Fibroblast of skin of right quadriceps (primary cell): ENCODE measurements at places on chromosomes 12 and 14.

DNA sequence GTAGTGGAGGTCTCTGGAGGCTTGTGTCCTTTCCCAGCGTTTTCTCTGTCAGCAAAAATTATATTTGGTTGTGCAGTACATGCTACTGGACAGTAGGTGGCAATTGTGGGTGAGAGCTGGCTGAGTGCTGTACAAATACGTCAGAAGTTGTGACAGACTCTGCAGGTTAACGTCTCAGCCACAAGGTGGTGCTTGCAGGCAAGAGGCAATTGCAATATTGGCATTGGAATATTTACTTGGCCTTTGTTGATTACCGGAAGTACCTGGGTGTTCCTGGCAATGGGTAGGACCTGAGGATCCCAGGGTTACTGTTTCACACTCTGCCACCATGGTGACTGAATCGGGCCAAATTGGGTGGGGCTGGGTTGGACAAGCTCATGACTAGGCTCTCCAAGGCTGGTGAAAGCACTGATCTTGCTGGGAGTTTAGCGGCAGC lies 333.9 kb upstream of the LMO3 start:
- peak; percentile 24 for DNase-seq

GRCh38 chr12:59066445-59066844 lies 146.1 kb upstream of the LRIG3 start:
- DNase-seq: no peak

- peak; percentile 46 for DNase-seq
Measured at GRCh38 chr14:68268719-68269118, 449.1 kb downstream of the RAD51B start.

DNA sequence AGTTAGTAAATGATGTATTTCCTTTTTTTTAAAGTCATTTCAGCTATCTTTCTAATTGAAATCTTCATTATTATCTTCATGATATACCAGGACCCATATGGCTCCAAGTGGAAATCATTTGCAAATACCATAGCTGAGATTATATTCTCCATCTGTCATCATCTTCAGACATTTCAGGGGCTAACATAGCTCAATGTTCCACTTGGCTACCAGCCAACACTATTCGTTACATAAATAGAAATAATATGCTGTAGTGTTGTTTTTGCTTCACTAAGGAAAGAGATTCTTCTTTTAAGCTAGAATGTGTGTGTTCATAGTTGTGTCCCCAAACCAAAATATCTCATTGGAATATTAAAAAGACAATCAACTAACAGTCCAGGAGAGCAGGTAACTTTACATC lies 225.1 kb downstream of the DIO2 start:
- no peak for DNase-seq

DNA sequence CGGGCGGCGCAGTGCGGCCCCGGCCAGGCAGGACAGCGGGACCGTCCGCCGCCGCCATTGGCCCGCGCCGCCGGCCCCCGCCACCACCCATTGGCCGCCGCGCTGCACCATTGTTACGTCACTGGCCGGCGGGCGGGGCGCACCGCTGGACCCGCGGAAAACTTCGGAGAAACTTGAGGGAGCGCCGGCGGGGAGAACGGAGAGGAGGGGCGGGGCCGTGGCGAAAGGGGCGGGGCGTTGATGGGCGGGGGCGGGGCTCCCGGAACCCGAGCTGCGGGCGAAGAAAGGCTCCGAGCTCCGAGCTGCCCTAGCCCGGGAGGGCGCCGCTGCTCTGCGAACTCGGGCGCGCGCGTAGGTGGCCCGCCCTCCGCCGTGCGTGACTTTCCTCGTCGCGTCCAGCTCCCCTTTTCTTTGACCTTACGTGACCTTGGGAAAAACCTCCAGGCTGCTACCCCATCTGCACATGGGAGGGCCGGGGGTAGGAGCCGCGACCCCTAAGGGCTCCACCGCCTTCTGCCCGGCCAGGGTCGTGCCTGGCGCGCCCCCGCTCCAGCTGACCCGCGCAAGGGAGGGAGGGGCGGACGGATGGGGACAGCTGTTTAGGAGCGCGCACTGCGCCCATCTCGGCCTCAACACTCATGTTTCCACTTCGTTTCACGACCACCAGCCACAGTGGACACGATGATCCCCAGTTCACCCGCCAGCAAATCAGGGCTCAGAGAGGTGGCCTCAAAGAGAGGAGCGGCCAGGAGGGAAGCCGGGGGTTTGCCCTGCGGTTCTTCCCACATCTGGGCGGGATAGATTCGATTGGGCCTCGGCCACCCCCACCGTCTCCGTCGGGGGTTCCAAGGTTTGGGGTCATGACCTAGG lies at the start of gene ANKRD9:
Gene ANKRD9 (minus strand): TSS at position 31 of the 870 bp plus-strand sequence. CDS start 1,887 bp downstream, outside the sequence.
- peak; percentile 95 for DNase-seq

GRCh38 chr12:5773550-5773949 lies 171.5 kb downstream of the ANO2 start:
- DNase-seq: no peak

DNA sequence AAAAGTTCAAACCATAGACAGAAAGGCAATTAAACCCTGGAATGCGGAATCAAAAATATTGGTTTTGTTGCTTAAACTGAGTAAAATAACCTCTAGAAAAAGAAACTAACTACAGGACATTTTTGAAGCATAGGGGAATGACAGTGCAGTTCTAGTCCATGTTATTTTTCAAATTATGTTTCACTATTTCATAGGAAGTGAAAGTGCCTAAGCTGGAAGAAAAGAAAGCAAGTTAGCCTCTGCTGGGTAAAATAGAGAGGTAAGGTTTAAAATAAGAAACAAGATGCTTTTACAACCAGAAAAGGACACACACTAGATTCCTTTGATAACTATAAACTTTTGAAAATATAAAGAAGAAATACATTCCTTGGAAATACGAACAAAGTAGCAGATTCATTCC lies 1.1 kb downstream of the CLECL1 start:
- no peak for DNase-seq

GRCh38 chr14:71452987-71453386 lies 479.2 kb upstream of the RGS6 start:
- DNase-seq: peak; percentile 23

DNA sequence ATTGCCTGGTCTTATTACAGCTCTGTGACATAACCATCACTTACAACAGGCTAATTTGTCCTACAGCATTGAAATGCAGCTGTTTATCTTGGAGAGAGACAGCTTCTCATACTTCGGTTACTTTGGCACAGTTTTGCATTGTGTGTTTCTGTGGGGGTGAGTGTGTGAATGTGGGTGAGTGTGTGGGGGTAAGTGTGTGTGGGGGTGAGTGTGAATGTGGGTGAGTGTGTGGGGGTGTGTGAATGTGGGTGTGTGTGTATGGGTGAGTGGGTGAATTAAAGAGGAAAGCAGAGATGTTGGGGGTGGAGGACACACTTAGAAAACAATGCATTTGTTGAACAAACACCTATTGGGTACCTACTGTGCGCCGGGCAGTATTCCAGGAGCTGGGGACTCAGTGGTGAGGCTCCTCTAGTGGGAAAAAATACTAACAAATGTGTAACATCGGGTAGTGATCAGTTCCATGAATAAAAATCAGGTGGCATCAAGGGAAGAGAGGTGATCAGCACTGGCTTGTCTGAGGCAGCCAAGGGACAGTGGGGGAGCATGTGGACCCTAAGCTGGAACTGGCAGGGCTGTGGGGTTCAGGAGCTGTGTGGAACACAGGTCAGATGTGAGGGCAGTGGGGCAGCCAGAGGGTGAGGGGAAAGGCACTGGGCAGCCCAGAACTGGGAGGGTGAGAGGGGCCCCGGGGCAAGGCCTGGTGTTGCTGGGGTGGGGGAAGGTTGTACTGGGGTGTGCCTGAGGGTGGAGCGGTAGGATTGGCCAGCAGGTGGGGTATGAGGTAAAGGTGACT lies 44.1 kb upstream of the AMN start:
- DNase-seq: no peak

GRCh38 chr12:4431866-4432265 lies 13.7 kb downstream of the FGF6 start:
- DNase-seq: no peak

GRCh38 chr12:13817131-13817530 lies 164.3 kb downstream of the GRIN2B start:
- DNase-seq: no peak

DNA sequence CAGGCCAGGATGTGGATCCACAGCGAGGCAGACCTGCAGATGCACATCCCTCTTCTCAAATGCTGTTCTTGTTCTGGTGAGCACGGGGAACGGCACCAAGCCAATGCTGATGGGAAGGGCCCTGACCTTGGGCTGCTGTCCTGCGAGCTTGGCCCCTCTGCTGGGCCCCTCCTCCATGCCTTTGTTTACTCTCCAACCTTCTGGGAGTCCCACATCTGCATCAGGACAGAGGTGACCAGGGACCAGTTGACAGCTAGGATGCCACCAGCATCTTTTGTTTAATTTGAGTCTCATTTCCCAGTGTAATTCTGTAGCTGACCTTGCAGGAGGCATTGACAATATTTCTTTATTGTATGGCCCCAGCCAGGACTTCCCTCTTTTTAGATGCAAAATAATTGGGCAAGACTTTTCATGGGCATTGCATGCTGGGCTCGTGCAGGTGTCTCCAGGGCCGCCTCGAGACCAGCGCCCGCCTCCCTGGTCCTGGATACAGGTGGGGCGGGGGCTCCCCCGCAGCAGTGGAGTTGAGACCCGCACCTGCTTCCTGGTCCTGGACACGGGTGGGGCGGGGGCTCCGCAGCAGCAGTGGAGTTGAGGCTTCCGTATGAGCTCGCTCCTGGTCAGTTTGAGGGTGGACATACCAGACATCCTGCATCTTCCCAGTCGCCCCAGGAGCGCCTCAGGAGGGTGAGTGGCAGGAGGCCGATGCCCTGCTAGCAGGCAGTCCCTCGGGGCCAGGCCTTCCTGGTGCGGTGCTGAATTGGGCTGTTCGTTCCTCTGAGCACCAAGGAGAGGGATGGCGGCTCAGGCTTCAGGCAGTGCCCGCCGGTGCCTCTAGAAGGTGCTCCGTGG lies 11.4 kb downstream of the PACS2 start:
- DNase-seq: no peak

DNA sequence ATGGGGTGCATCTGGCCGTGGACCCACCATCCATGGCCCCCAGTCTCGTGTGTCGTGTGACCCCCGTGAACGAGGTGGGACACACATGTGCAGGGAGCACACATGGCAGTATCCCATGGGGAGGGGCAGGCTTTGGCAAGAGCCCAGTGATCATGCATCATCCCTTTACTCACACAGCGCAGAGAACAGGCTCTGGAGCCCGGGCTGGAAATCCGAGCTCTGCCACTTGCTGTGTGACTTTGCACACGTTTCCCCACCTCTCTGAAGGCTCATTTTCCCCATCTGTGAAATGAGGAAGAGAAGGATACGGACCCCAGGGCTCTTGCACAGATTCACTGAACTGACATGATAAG lies 119.9 kb downstream of the PHETA1 start:
- DNase-seq: peak; percentile 19

DNA sequence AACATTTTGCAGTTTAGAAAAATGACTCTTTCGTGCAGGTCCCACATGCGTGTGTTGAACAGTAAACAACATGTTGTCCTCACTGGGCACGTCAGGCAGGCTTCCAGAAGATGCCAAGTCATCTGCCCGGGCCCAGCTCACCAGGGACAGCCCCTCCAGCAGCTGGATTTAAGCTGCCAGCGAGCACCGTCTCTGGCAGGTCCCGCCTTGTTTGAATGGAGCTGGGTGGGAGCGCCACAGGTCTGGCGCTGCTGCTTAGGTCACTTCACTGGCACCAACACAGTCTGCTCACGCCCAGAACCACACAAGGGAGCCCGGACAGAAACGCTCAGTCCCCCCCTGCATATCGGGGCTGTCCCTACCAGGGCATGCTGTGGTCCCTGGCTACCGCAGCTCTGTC lies 33.1 kb upstream of the MMP17 start:
- DNase-seq: no peak

- peak; percentile 64 for DNase-seq
Measured at GRCh38 chr14:89429199-89430181, 12.5 kb upstream of the FOXN3 start.

GRCh38 chr14:100838493-100839314 lies 12.8 kb downstream of the MEG3 start:
- no peak for DNase-seq

GRCh38 chr12:88985011-88985410 lies 367.3 kb downstream of the DUSP6 start:
- no peak for DNase-seq

DNA sequence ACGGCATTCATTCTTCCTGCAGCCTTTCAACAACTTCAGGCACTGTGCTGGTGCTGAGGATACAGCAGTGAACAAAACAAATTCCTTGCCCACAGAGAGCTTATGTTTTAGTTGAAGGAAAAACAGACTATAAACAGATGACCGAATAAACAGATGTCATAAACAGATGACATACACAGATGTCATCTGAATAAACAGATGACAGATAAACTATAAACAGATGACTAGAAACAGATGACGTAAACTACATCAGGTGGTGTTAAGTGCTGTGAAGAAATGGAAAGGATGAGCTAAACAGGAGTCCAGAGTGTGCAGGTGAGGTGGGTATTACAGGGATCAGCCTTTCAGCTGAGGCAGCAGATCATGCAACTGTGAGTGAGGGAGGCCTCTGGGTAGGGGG lies 80.9 kb downstream of the FAR2 start:
- DNase-seq: no peak

GRCh38 chr12:62248873-62249272 lies 11.3 kb upstream of the USP15 start:
- DNase-seq: peak; percentile 48

- DNase-seq: no peak
Measured at GRCh38 chr14:55440385-55440784, at the start of gene TBPL2. TBPL2 (minus strand) TSS chr14:55440616; CDS start chr14:55440449, 167 bp downstream.

GRCh38 chr14:101082036-101082435 lies 178.5 kb upstream of the RTL1 start:
- no peak for DNase-seq

DNA sequence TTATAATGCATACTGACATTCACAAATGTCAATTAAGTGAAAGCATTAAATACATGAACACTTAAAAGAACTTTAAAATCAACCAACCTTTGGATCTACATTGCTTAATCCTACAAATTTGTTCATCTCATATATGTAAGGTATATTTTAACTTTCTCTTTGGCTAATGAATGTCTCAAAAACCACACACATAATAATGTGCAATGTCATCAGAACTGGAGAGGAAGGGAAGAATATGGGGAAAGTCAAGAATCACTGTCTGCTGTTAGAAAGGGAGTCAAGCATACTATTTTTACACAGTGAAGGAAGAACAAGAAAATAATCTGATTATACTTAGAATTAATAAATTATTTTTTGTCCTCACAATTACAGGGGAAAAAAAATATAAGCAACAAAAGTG lies 4.9 kb downstream of the GMFB start:
- DNase-seq: no peak

DNA sequence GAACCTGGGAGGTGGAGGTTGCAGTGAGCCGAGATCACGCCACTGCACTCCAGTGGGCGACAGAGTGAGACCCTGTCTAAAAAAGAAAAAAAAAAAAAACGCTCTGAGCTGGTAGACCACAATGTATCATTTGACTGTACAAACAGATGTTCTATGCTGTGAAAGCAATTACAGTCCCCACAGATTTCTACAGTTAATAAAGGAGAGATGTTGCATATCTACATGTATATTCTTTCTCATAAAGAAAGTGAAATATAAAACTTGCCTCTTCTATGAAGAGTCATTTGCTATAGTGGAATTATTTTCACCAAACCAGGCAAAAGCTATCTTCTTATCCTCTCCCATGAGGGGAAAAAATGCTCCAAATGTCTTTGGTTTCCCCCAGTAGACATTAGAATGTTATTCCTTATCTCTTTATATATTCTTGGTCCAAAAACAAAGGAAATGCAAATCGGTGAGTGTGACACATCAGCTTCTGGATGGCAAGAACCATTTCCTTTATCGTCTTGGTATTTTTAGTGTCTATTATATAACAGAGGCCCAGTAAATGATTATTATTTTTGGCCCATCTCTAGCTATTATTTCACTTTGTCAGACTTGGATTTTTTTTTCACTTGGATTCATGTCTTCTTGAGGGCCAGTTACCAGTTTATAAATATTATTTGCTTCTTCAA lies 230.4 kb downstream of the SSPN start:
- no peak for DNase-seq
